Effector CD4-positive, alpha-beta T cell (primary cell): ENCODE measurements at places on chromosomes 3 and 15.

DNA sequence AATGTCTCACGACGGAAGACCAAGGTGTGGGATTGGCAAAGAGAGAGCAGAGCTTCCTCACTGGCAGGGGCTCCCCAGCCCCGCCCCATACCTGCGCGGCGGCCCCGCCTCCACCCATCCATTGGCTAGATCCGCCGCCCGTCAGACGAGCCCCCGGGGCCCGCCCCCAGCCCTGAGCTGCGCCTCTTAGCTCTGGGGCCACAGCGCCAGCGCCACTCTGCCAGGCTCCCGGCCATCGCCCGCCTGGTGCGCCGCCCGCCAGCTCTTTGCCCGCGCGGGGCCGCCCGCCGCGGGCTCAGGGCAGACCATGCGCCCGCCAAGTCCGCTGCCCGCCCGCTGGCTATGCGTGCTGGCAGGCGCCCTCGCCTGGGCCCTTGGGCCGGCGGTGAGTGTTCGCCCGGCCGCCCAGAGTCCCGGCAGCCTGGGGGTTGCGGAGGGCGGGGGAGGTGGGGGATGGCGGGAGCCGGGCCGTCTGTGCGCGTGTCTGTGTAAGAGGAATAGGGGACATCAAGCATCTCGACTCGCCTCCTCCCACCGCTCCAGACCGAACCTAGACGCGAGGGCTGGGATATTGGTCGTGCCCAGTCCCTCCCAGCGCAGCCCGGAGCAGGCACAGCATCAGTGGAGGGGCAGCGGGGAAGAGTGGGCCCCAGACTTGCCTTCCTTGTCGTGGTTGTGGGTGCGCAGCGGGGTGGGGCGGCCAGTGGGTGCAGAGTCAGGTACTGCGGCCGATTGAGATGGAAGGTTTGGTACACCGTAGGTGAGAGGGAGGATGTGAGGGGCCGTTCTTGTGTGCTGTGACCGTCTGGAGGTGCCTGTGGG is at the start of gene VIPR1:
TSS of gene VIPR1 (plus strand) at position 215 of the 822 bp plus-strand sequence. CDS start at position 308, 93 bp downstream.
- peak; percentile 91 for DNase-seq

DNA sequence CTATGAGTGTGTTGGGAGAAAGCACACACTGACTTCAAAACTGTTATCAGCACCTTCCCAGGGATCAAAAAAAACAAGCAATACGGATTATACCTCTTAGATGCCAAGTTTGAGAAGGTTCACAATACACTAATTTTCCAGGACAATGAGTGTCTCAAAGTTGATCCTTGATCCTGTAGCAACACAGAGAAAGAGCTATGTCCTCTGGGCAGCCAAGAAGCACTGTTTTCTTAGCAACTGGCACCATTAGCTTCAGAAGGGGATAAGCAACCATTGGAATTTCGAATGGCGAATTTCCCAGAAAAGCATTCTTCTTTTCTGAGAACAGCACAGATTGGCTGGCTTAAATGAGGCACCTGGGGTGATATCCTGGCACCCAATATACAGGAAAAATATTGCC is 270.3 kb upstream of the RORA start:
- DNase-seq, result no peak

DNA sequence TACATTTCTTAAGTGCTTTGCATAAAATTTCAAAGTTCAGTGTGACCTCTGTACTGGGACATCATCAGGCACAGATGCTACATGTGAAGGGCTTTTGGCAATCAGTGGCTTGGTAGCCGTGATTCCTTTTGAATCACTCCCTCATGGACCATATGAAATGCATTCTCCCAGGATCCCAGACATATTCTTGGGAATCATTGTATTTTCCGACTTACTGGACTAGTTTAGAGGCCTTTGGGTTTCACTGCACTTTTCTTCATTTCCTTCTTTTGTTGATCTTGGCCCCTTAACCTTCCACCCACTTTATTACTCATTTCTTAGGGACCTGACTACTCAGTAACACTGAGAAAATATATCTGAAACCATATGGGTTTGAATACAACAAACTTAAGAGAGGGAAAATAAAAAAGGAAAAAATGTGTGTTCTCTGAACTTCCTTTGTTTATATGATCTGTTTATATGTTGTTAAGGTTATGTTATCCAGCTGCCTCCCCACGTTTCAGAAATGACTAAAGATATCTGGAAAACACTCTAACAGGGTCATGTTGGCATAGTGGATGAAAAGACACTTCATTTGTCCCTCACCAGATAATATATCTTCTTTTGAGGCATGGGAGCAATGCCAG is 35.1 kb downstream of the HMG20A start:
- no peak for DNase-seq

DNA sequence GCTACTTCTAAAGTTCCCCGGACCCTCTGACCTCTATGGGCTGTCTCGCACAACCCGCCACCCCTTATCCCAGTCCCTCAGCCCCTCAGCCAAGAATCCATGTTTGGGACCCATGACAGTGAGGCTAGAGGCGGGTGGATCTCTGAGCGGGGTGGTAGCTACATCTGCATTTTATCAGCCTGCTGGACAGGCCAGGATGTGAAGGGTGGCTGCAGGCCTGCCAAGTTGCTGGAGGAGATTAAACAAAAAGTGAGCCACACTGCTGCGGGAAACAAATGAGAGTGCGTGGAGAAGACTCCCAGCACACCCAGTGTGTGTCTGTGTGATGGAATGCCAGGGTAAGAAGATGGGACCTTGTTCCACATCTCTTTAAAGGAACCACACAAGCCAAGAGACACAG is 51.1 kb upstream of the SPATA12 start:
- DNase-seq, result no peak

GRCh38 chr15:89433686-89434085 is 62.7 kb downstream of the RHCG start:
- DNase-seq, result no peak

- DNase-seq, result no peak
Observed at GRCh38 chr3:179513862-179514261, 48.9 kb upstream of the ACTL6A start.

DNA sequence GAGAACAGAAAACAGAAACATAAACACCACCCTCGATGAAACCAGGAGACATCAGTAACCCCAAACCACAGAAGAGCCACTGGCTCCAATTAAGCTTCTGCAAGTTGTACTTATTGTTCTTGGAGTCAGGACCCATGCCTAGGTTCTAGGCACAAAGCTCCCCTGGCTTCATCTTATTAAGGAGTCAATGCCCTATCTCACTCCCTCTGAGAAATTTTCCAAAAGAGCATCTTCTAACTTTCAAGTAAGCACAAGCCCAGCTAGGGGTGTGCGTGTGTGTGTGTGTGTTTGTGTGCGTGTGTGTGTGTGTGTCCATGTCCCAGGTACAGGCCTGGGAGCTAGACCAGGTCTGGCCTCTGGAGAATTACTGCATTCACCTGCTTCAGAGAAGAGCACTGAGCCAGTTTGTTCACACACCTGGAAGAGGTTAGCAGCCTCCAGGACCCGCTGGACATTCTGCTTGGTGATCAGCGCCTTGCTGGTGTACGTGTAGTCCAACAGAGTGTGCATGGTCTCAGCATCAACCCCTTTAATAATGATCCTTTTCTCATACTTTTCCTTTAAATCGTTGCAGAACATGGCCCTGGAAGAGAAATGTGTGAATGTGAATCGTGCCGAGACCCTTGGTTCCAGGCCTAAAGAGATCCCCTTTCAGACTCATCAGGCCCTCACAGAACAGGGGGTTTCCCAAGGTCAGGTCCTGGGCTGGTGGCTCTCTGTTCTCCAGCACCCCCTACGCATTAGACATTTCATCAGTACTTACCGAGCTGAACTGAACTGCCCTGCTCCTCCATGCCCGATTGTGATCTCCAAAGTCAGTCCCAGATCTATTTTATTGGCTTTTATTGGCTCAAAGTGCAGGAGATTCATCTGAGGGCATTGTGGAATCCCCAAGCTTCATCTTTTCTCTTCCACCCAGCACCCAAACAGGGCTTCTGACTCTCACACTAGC is 27.8 kb downstream of the KLHL6 start:
- no peak for DNase-seq

GRCh38 chr15:85583442-85583841 is 203.0 kb downstream of the AKAP13 start:
- DNase-seq, result no peak

DNA sequence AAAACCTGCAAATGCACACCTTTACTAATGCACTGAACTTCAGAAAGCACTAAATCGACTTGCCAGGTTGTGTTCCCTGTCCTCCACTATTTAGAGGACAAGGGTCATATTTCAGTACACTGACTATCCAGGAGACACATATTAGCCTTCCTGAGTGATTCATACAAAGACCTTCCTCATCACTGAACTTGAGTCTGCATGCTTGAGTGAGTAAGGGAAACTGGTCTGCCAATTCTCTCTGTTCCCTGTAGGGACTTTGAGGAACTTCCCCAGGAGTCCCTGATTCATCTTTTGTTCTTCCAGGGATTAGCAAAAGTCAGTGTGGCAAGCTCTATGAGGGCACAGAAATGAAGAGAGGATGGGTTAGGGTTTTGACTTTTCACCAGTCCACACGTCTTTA is 565.9 kb downstream of the PDCD6IP start:
- no peak for DNase-seq

DNA sequence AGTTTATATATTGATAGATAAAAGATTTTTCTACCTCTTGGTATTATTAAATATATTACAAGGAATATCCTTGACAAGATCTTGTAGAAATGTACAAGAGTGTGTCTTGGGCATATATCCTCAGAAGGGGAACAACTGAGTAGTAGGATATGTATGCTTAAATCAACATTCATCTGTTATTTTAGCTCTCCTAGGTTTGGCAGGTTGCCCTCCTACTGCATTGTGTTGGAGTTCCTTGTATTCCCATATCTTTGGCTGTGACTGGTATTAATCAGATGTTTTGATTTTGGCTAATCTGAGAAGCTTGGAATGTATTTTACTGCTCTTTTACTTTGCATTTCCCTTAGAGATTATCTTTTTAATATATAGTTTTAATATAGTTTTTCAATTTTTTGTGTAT is 4.6 kb downstream of the MYRIP start:
- DNase-seq, result no peak

DNA sequence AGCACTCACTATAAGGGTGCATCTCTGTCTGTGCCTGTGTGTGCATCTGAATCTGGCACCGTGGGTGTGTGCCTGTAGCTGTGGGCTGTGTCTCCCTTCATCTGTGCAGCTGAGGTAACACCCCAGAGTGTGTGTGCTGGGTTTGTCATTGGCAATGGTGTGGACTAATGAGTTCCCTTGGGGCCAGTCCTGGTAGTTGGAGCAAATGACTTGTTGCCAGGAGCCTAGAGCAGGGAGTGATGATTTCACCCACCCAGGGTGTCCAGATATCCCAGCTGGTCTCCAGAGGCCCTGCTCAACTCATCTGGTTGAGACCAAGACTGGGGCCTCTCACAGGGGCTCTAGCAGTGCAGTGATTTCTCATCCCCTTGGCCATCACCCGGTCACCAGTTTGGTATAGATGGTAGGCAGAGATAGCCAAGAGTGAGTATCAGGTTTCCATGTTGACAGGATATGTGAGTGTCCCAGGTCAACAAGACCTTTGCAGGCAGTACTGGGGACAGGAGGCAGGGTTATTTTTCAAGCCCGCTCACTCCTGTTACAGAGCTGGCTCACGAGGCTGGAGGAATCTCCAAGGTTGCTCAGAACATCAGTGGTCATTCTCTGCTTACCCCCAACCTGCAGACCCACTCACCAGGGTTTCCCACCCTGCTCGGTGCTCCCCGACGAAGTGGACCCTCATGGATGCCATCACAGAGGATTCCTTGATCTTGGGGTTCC is 4.1 kb upstream of the HDAC11 start:
- DNase-seq, result no peak

GRCh38 chr3:195039180-195039843 is 231.6 kb downstream of the XXYLT1 start:
- DNase-seq, result no peak

DNA sequence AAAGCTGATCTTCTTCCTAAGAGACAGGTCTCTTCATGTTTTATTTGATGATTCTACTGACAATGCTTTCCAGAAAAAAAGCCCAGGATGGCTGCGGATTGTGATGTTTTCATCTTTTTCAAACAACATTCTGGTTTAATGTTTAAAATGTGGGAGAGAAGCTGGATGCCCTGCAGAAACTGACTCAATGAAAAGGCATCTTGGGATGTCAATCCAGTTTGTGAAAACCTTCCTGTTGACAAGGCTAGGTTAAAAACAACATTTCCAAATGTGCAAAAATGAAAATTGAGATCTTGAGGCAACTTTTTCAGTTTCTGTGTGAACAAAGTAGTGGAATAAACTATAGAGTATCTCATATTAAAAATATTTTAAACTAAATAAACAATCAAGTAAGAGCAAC is 156.0 kb upstream of the MRPL3 start:
- no peak for DNase-seq

GRCh38 chr3:41522612-41523011 is 323.3 kb downstream of the CTNNB1 start:
- no peak for DNase-seq

- DNase-seq, result no peak
Observed at GRCh38 chr3:71003511-71003910, 580.0 kb downstream of the FOXP1 start.

DNA sequence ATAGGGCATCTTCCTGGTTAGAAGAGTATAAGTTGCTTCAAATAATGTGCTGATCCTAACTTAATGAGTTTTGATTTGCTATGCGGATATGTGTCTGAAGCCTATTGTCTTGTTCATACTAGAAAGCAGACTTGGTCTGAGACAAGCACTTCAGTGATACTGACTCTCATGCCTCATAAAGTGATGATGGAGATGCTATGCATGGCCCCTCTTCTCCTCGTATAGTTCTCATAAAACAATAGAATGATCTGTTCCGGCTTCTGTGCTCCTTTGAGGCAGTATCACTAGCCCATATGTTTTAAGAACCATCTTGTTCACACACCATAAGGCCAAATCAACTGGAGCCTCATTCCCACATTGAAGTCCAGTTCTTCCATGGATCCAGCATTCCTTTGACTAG is 222.1 kb downstream of the LRTM1 start:
- DNase-seq, result no peak

- DNase-seq, result no peak
Observed at GRCh38 chr3:106229495-106230278, 360.9 kb upstream of the CBLB start.

DNA sequence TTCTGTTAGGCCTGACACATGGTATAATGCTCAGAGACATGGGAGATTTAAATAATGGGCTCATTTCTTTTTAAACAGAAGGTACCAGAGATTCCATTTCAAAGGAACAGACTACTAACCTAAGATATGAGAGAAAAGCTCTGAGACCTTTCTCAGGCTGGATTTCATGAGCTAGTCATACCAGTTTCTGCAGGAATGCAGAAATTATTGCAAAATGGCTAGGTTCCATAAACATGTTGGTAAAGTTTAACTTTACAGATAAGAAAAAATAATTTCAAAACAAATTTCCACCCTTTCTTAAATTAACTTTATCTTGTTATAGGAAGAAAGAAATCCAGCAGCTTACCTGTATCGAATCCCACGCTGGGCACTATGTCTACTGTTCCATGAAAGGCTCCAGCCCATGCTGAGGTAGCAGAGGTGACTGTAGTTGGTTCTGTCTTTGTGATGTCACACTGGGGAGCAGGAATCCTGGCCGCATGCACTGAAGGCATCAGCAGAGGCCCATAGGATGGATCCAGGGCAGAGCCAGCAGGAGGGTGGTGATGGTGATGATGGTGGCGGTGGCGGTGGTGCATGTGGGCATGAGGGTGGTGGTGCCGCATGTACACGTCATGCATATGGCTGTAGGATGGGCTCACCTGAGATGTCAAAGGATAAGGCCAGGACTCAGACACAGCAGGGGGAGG is 22.6 kb downstream of the VGLL3 start:
- no peak for DNase-seq

- no peak for DNase-seq
Observed at GRCh38 chr3:59771768-59772181, 722.0 kb upstream of the CFAP20DC start.

- DNase-seq, result no peak
Observed at GRCh38 chr3:14403619-14404155, 1.3 kb downstream of the SLC6A6 start.

- DNase-seq, result no peak
Observed at GRCh38 chr15:55255714-55256113, 33.9 kb downstream of the RAB27A start.
